ENCODE measurements at places on chromosomes 5 and 9. TPM values are rescaled to one million over a fixed set of nuclear protein-coding genes. Genes with fewer than 3 reads are reported as not detected.

- no peak for DNase-seq
These were observed 64.7 kb upstream of the SELENOP start for GRCh38 chr5:42876375-42876844.

GRCh38 chr9:124500796-124501611 lies 6.2 kb downstream of the NR5A1 start:
- no peak for DNase-seq

- DNase-seq: no peak
These were observed 218.0 kb downstream of the MAN2A1 start for GRCh38 chr5:109907731-109908130.

DNA sequence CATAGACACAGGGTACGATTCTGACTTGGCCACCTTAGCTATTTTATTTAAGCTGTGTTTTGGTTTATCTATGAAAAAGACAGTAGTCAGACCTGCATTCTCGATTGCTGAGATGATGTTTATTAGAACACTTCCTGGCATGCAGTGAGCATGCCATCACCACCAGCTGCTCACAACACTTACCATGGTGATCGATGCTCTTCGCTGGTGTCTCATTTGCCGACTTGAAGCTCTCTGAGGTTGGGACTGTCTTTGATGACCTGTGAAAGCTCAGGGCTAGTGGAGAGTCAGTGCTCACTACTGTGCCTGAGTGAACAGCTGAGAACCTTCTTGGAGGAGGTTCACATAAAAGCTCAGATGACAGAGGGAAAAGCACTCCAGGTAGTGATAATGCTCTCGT lies 4.4 kb upstream of the C9orf153 start:
- DNase-seq: no peak

DNA sequence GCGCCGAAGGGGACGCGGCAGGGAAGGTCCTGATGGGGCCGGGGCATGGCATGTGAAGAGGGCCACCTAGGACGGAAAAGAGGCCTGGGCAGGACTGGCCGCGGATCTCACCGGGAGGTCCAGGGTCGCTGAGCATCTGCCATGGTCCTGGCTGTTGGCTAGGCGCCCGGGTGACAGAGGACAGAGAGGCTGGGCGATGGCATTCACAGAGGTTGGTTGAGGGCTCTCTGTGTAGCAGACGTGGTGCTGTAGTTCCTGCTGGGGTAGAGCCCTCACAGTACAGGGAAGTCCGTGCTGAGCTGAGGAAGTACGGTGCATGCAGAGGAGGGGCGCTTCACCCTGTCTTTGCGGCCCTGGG lies 427 bp downstream of the PCYOX1L start:
- peak; percentile 17 for DNase-seq

DNA sequence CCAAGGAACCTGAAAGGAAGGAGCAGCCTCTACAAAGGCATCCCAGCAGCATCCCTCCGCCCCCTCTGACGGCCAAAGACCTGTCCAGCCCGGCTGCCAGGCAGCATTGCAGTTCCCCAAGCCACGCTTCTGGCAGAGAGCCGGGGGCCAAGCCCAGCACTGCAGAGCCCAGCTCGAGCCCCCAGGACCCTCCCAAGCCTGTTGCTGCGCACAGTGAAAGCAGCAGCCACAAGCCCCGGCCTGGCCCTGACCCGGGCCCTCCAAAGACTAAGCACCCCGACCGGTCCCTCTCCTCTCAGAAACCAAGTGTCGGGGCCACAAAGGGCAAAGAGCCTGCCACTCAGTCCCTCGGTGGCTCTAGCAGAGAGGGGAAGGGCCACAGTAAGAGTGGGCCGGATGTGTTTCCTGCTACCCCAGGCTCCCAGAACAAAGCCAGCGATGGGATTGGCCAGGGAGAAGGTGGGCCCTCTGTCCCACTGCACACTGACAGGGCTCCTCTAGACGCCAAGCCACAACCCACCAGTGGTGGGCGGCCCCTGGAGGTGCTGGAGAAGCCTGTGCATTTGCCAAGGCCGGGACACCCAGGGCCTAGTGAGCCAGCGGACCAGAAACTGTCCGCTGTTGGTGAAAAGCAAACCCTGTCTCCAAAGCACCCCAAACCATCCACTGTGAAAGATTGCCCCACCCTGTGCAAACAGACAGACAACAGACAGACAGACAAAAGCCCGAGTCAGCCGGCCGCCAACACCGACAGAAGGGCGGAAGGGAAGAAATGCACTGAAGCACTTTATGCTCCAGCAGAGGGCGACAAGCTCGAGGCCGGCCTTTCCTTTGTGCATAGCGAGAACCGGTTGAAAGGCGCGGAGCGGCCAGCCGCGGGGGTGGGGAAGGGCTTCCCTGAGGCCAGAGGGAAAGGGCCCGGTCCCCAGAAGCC lies 30.8 kb downstream of the CD180 start:
- peak; percentile 81 for DNase-seq

- no peak for DNase-seq
These were observed 282.5 kb downstream of the GADD45G start for GRCh38 chr9:89887286-89887685.

DNA sequence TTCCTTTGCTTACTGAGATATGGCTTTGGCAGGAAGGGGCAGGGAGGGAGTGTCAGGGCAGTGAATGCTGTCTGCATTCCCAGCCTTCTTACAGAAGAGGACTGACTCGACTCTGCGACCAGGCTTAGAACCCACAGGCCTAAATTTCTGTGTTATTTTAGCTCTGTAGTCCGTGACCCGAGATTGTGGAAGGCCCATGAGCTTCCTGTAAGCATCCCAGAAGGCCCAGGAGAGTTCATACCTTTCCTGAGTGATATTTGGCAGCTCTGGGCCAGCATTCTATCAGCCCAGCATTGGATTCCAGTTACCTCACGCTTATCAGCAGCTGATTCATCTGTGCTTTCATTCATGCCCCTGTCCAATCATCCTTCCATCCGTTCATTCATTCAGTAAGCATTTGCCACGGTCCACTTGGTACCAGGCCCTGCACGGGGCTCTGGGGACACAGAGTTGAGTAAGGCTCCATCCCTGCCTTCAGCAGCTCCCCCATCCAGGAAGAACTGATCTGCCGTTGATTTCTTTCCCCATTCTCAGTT lies 28.2 kb upstream of the RPL26L1 start:
- DNase-seq: no peak

GRCh38 chr5:125011419-125011818 lies 265.0 kb upstream of the ZNF608 start:
- no peak for DNase-seq

GRCh38 chr5:127472700-127473099 lies 44.7 kb upstream of the PRRC1 start:
- no peak for DNase-seq

DNA sequence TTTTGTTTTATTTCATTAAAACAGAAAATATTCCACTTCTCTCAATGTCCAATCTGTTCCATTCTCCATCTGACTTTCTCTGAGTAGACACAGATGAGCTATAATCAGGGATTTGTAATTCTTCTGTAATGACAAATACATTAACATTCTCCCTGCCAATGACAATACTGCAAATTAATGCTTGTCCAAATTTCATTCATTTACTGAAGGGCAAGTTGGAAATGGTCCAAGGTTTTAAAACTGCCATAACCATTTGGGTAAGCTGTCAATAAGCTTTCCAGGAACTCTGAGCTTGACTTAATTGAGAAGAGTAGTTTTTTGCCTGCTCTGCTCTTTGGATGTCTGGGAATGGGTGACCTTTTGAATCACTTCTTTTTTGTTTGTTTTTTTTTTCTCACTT lies 253.5 kb downstream of the DMRTA1 start:
- no peak for DNase-seq

DNA sequence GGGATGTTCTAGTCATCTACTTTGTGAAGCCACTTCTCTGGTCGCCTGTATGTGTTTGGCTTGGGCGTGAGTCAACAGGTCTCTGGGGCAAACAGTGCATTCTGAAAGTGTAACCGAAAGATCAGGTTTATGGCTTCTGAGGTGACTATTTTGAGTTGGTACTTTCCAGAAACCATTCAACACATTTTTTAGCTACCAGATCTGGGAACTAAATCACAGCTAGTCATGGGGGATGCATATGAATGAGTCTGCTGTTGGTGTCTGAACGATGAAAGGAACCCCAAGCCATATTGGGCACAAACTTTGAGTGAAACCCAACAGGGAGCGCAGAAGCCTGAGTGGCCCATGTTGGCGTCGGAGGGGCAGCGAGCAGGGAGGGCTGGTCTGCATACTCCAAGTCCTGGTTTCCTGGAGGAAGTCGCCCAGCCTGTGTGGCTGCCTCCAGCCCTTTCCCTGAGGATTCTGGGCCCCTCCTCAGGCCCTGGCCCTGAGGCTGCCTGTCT lies 35.3 kb downstream of the UBE2QL1 start:
- no peak for DNase-seq

The CCDC192 gene
- total RNA-seq: not detected

The PAEP gene
- total RNA-seq: not detected

All from activated T-helper 1 cell treated with anti-CD3 and anti-CD28 coated beads, Interleukin-12 subunit alpha, Interleukin-12 subunit beta, Interleukin-2, Interleukin-4 antibody, amounts not matched to agents 30 ng/mL and 10 ng/mL and 1 ng/mL, durations not matched to agents 14 hours and 24 hours and 36 hours (primary cell).